ENCODE measurements at places on chromosomes 13 and 19.

DNA sequence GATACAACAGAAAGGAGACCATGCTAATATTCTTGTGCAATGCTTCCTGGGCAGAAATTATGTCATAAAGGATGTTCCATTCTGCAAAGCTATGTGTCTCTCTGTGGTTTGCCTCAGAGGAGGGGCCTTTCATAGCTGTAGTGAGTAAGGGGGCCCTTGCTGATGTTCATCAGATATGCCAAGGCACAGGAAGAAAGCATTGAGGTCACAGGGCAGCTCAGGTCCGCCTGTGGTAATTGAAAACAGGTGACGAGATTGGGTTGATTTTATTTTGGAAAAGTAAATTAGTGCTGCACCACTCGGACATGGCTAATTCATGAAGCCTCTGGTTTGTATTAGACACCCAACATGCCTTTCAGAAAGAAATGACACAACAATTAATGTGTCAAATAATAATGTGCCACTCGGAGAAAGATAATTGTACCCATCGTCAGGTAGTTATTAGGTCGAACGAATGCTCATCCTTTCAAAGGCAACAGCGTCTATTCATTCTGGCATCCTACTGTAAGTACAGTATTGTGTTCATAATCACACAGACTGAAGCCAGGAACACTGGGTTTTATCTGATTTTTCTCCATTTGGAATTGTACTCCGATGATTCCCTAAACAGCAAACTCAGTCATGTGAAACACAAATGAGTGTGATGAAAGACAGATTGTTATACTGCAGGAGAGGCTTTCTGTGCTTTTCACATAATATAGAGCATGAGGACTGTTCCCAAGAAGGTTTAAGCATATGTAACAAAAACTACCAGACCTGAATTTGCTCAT, 421.6 kb upstream of the KLF12 start:
- no peak for DNase-seq

DNA sequence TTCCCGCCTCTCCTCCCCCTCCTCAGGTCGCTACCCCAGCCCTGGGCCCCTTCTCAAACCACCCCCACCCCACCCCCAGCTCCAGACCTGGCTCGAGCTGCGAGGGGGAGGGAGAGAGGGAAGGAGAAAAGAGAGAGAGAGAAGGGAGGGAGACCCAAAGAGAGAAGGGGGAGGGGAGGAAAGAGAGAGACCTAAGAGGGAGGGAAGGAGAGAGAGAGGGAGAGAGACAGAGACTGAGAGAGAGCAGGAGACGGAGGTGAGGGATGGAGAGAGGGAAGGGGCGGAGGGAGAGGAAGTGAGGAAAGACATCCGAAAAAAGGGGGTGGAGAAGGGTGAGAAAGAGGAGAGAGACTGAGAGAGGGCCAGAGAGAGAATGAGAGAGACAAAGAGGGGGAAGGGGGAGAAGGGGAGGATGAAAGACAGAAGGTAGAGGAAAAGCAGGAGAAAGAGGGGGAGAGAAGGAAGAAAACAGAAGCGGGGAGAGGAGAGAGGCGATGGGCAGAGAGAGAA, 2.0 kb upstream of the SPACA6 start:
- no peak for DNase-seq

DNA sequence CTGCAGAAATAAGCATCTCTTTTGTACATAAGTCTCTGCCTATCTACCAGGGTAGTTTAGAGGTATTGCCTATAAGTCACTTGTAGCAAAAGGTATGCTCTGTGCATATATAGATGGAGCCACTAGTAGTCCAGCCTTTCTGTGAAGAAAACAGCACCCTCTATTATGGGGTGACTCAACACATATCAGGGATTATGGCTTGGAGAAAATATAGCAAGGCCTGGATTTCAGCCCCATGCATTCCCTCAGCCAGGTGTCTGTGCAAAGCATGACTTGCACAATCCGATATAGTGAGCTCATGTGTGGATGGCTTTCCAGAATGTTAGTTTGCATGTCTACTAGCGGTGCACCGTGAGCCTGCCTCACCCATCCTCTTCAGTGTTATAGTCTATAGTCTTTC, 13.4 kb upstream of the NALCN start:
- no peak for DNase-seq

DNA sequence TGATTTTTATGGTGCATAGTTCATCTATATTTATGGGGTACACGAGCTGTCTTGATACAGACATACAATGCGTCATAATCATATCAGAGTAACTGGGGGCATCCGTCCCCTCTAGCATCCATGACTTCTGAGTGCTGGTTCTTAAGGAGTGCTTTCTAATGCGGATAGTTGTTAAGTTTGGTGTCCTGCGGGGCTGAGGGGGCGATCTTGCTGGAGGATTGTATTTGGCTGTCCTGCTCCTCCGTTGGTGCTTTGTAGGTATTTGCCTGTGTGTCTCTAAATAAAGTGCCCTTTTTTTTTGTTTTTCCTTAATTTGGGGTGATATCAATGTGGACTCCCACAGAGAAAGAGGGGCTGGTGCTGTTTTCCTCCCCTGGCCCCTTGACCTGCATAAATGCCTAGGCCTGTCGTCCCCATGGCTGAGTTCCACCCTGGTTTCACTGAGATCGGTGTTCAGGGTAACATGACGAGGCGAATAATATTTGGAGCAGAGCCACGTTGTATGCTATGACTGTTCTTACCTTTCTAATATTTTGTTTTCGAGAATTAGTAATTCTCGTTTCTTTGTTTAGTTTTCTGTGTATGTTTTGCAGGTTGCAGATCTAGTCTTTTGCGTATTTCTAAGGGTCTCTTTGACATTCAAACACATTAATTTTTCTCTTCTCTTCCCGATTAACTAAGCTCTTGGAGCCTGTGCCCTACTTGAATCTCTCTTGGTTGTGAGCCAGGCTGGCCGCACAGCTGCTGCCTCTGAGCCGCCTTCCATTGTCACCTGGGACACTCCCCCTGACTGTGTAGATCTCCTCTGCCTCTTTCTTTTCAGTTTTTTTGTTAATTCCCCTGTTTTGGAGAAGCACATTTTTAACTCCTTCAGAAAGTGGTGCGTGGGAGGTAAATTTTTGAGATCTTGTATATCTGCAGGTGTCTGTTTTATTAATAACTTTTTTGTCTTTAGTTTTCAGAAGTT, 100.3 kb downstream of the ARHGEF7 start:
- DNase-seq: no peak

DNA sequence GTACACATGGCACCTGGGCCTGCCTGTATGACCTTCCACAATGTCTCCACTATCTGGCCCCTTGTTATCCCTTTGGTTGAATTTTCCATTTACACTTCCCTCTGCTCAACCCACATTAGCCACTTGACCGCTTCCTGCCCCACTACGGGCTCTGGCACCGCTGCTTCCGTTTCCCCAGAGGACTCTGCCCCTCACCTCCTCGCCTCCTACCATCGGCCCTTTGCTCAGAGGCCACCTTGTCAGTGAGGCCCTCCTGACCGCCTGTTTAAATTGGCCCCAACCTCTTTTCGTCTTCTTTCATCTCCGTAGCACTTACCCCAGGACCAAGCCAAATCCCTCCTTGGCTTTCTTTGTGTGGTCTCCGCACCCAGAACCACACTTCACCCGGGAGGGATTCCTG, 47.4 kb downstream of the SOX1 start:
- DNase-seq: no peak

DNA sequence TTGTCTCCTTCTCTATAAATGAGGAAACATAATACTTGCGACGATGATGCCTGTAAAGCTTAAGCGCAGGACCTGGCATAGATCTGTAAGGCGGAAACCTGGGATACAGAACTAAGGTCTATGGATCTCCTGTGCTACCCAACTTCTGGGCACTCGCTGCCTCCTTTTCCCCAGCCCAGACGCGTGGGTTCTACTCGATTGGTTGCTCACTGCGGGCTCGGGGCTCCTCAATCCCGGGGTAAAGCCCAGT, 615 bp upstream of the PSMC4 start:
- no peak for DNase-seq

DNA sequence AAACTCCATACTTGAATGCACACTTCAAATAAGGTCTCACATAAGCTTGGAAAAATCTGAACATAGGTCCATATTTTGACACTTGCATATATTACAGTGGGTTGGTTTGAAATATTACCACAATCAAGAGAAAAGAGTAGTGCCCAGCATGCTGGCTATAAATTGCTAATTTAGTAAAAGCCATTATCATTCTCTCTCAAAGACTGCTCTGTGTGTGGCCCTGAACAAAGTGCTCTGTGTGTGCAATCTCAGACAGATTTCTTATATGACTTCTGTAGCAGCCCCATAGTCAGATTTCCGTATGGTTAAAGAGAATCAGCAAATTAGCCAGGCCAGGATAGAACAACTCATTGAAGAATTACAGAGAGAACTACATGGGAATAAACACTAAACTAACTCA, 78.2 kb downstream of the LIG4 start:
- no peak for DNase-seq

DNA sequence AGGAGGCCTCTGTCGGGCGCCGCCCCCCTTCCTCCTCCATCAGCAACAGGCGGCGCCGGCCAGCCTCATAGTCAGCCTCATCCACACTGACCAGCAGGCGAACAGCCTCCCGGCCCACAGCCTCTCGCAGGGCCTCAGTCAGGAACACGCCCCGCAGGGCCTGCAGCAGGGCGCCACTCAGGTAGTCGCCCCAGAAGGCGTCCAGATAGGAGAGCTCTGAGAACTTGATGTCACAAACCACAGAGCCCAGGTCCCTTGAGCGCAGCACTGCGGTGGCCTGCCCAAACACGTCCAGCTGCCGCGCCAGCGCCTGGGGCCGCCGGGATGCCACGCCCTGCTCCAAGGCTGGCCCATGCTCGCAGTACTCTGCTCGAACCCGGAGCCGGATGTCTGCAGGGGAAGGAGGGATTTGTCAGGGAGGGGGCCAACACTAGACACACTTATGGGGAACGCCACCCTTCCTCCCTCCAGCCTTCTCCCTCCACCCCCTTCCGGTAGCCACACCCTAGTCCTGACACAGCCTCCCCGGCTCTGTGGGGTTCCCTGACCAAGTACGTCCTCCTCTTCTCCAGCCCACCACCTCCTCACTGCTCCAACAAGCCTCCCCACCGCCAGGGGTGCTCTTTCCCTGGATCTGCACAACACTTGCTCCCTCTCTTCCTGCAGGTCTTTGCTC, 17.9 kb downstream of the DEDD2 start:
- peak; percentile 21 for DNase-seq

DNA sequence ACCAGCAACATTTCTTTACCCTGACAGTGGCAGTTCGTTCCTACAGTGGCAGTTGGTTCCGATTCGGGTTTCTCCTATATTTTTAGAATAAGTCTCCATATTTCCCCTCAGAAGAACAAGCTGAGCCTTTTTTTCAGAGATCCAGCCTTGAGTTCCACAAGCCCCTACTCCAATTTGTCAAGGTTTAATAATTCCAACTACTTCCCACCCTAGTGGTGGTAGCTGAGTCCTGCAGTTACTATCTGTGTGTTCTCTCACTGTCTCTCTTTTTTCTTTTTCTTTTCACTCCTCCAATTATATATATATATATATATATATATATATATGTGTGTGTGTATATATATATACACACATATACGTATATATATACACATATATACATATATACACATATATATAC, 1347.3 kb downstream of the PCDH9 start:
- no peak for DNase-seq

DNA sequence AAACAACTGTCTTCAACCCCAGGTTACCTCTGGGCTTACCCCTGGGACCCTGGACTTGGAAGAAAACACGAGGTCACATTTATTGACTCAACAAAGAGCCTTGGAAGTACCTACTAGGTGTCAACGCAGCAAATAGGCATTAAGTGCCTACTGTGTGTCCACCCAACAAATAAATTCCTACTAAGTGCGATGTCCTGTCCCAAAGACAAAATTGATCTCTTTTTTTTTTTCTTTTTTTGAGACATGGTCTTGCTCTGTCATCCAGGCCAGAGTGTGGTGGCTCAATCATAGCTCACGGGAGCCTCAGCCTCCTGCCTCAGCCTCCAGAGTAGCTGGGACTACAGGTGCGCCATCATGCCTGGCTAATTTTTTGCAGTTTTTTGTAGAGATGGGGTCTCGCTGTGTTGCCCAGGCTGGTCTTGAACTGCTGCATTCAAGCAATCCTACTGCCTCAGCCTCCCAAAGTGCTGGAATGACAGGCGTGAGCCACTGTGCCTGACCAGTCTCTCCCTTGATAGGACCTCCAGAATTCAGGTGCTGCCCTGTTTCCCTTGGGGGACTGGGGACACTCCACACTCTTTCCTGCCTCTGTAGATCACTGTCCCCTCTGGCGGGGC, 589 bp upstream of the S1PR2 start:
- no peak for DNase-seq

DNA sequence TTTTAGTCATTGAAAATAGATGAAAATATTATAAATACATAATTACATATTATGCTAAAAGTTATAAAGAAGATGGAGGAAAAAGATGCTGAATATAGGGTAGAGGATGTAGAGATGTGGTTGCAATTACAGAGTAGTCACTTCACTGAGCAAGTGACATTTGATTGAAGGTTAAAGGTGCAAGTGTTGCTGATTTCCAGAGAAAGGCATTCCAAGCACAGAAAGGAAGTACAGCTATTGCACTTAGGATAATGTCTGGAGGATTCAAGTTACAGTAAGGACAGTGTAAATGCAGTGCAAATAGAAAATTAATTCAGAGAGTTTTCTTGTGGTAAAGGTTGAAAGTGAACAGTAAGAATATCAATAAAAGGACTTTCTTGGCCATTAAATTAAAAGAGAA, 1721.8 kb downstream of the PCDH9 start:
- no peak for DNase-seq

DNA sequence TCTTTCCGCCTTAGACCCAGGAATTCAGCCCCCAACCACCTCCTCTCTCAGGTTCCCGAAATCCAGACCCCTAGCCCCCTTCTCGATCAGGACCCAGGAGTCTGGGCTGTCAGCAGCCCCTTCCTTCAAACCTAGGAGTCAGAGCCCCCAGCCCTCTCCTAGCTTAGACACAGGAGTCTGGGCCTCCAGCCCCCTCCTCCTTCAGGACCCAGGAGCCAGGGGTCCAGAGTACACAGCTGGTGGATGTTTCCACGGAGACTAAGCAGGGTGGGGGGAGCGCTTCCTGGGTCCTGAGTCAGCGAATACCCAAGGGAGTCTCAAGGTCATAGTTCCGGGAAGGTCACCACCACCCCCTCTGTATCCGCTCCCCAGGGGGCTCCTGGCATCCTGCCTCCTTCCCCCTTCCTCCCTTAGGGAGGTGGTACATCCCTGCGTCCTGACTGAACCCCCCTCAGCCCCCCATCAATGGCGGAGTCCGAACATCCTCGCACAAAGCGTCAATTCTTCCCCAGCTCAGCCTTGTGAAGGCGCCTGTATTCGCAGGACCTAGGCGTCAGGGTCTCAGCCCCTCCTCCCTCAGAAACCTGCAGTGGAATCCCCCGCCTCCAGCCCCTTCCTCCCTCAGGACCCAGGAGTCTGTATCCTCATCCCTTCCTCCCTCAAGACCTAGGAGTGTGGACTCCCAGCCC, 4.6 kb downstream of the CADM4 start:
- DNase-seq: no peak

- DNase-seq: no peak
Observed at GRCh38 chr19:58585442-58586132, 12.5 kb upstream of the MZF1 start.
